ENCODE measurements at places on chromosomes 11 and 22.

GRCh38 chr11:66324664-66325063, 7.8 kb upstream of the CD248 start:
- peak; percentile 51 for DNase-seq

DNA sequence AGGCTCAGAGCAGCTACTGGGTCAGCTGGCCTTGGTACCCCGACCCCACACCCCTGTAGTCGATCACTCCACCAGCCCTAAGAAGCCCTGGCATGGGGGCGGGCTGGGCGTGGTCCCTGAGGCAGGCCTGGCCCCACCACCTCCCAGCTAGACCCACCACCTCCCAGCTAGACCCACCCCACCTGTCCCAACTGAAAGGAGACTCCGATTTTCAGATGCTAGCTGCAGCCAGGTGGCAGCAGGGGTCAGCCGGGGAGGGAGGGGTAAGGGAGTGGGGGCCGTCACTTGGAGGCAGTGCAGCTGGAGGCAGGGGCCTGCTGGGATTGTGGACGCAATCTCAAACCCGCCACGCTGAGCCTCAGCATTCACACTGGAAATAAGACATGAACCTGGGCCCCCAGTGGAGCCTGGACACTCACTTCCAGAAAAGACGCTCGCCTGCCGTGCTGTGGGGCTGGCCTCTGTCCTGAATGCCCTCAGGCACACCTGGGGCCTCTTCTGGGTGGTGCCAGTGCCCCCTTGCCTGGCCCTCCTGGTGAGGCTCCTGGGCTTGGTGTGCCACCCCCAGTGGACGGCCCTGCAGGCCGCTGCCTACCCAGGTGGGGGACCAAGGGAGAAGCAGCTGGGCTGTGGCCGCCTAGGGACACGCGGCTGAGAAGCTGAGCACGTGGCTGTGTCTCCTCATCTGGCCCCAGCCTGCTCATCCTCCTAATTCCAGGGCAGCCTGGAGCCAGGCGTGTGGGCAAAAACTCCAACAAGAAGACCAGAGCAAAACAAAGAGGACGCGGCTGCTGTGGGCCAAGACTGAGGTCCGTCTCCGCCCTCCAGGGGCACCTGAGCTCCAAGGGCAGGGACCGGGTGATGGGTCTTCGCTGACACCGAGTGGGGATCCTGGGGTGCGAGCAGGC, 26.7 kb downstream of the OSBPL5 start:
- no peak for DNase-seq

GRCh38 chr11:83087035-83087434, 15.3 kb upstream of the RAB30 start:
- DNase-seq = peak; percentile 49

DNA sequence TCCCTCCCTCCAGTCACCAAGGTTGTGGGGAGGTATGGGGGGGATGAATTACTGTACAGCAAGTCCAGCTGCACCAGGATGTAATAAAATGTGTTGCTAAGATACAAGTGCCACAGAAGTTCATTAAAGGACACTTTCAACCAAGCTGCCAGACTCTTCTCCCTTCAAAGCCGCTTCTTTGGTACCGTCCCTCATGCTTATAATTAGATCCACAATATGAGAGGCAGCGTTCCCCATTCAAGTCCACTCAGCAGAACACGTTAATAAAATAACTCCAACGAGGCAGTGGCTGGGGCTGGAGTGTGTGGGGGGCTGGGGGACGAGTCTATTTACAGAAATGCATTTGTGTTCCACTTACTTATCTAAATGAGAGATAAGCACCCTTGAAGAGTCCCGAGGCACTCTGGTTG, 14.7 kb downstream of the PHF21B start:
- no peak for DNase-seq

DNA sequence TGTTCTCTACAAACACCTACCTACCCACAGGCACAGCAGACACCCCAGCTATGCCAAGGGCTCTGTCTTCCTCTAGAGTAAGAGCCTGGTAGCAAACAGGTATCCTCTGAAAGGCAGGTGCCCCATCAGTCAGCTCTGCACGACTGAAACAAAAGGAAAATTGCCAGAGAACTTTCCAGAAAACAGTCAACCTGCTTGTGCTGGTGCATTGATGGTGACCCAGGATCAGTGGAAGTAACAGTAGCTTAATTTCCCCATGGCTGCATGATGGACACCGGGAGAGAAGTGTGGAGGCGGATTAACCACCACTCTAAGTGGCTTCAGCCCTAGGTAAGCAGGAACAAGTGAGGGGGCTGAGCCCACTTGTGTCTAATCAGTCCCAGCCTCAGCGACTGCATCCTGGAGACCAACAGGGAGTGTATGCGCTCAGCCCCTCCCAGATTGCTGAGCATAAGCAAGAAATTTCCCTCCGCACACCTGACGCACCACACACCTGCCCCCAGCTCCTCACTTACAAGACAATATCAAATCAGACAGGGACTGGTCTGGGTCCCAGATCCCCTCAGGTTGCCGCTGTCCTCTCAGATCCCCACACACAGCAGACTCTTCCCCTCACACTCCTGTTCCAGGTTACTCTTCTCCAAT, 70.7 kb upstream of the IGLL5 start:
- no peak for DNase-seq

DNA sequence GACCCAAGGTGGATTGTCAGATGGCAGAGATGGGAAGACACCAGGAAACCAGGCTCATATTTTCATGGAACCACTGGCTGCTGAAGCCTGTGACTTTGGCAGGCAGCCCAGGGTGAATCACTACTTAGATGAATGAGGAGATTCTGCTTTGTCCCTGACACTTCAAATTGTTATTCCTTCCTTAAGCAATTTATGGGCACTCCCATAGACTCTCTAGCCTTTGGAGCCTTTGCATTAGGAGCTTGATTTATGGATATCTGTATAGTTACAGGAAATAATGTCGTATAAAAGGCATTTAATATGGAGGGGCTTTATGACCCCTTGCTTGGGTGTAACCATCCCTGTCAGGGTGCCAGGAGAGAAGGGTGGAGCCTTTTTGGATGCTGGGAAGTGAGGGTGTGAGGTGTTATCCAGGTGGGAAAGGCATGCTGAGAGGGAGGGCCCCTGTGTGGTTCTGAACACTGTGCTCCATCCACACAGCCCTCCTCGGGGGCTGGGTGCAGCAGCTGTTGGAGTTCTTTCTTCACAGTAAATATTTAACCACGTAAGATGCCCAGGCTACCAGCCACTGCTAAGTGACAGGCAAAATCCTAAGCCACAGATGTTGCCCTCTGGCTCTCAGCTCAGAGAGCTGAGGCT, 35.3 kb downstream of the IL18 start:
- peak; percentile 76 for DNase-seq

GRCh38 chr11:57899378-57899777, 124.3 kb upstream of the OR9Q1 start:
- DNase-seq = no peak

- DNase-seq = peak; percentile 89
These were observed 76.9 kb upstream of the TTLL12 start for GRCh38 chr22:43263645-43264514.

- DNase-seq = no peak
These were observed 16.0 kb upstream of the TMEM121B start for GRCh38 chr22:17137170-17137569.

GRCh38 chr22:45525480-45525879, 22.8 kb downstream of the FBLN1 start:
- no peak for DNase-seq

GRCh38 chr11:22633354-22633902, 7.8 kb upstream of the FANCF start:
- no peak for DNase-seq

DNA sequence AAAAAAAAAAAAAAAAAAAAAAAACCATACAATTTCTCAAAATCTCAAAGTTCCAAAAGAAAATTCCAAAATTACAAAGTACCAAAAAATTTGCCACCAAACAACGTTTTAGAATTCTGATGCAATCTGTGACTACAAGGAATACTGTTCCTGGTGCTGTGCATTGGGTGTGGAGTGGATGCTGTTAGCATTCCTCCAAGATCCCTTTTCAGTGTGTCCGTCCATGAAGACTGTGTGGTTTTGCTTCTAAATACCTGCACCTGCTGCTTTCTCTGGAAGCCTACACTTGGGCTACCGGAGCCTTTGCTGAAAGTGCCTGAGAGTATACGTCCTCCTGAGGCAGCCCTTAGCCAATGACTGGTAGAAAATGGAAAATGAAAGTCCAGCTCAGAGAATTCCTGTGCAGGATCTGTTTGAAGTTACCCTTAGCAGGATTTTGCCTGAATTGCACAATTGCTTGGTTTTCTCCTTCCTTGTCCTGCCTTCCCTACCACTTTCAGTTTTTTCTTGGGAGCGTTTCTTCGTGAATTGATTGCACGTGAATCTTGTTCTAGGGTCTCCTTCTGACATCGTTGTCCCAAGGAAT, 140.8 kb downstream of the TRPC6 start:
- no peak for DNase-seq

DNA sequence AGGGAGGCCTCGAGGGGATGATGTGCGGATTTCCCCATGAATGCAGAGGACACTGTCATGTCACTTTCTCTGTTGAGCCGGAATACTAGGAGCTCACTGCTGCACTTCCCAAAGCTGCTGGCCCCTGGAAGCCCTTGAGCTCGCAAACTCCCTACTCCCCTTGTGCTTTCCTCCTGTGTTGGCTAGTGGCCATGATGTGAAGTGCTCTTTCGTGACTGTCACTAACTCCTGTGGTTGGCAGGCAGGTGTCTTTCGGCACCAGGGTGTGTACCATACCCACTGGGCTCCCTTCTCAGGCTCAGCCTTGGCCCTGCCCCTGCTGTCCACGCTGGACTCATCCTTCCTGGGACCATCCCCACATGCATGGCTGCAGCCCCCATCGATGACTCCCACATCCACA, 86.2 kb downstream of the BTBD10 start:
- no peak for DNase-seq

DNA sequence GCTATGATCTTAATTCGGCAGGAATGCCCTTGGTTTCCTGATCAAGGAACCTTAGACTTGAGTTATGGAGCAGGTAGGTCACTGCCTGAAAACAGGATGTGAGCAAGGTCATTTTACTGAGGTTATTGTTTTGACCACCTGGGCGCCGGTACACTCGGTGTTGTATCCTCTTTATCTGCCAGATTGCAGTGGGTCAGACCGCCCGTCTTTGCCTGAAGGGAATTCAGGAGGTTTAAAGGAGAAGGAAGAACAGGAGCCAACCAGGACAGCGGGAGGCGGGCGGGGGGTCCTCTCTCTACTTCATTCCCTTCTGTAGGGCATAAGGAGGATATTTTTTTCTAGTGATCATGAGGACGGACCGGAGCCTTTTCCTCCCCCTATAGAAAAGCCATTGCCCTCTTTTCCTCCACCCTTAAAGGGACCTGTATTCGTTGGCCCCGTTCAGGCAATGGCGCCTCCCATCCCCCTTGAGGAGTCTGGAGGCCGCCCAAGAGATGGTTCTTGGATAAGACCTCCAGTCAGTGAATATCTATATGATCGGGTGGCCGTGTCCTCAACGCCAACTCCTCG, 649 bp downstream of the MS4A15 start:
- no peak for DNase-seq

GRCh38 chr11:64068705-64069400, 33.1 kb downstream of the FLRT1 start:
- DNase-seq = no peak

GRCh38 chr11:61720597-61720996, 31.8 kb upstream of the MYRF start:
- no peak for DNase-seq

DNA sequence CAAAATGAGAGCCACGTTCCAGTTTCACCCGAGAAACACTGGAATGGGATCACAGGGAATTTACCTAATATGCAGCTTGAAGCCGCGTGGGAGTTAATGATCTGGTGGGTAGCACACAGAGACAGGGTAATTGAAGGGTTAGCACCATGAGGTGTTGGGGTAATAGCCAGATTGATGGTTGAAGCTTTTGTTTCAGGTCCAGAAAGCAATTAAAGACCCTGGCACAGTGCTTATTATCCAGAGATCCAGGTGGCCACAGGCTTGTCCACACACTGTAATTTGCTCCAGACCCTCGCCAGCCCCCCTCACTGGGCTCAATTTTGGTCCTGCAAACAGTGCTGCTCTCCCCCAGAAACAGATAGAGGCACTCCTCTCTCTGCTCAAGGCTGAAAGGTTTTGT, 282.5 kb upstream of the ISX start:
- DNase-seq = no peak

- DNase-seq = peak; percentile 95
These were observed 6.3 kb downstream of the ARHGEF17 start for GRCh38 chr11:73314117-73314961.

DNA sequence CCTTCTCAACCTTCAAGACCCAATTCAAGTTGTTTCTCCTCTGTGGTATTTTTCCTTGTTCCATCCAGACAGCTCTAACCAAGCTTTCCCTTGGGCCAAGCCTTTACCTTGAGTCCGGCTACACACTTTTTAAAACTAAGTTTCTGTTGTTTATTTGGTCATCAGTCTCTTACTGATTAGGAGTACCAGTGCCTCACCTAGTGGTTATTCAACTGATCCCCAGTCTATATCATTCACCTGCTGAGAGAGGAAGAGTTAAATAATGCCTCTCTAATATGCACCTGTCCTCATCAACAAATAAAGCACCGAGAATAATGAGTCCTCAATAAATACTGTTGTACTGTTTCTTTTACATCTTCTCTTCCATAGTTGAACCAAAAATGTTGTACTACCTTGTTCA, 160.8 kb downstream of the MSANTD4 start:
- peak; percentile 56 for DNase-seq

- DNase-seq = peak; percentile 82
These were observed 46.9 kb downstream of the PANX1 start for GRCh38 chr11:94175535-94175934.

GRCh38 chr22:21951062-21951461, 1.6 kb downstream of the PPM1F start:
- no peak for DNase-seq

DNA sequence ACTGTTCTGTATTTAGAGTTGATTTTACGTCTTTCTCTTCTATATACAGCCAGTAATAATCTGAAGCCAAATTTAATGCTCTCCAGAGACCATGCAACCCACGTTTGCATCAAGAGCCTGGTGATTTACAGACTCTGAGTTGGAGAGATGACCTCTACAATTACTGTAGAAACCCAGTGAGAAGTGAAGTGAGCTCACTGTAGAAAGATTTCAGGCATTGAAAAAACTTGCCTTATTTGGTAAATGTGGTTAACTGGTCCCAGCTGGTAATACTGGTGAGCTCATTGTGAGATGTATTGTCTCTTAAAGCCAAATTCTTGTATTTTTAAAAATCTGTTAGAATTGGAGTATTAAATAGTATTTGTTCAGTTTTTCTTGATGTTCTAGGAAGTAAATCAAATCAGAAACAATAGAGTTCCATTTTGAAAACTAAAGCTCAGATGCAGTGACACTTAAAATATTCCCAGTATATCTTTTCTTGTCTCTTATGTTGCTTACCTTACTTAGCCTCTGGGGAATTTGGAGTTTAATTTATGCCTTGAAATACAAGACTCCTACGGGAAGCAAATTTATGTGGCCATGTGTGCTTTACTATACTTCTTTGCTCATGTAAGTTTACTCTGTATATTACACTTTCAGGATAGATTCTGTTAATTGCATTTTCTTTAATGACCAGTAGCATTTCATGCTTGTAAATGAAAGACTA, 189.9 kb downstream of the ARHGAP42 start:
- peak; percentile 99 for DNase-seq
